Amniotic stem cell (primary cell): ENCODE measurements at places on chromosomes 6 and 20.
A peak's percentile ranks its signal among the peaks of the same experiment; 100 is the strongest.

- DNase-seq: no peak
These were observed 174.8 kb downstream of the DOK5 start for GRCh38 chr20:54650052-54650719.

- no peak for DNase-seq
These were observed 290.2 kb downstream of the BTBD3 start for GRCh38 chr20:12207875-12208274.

DNA sequence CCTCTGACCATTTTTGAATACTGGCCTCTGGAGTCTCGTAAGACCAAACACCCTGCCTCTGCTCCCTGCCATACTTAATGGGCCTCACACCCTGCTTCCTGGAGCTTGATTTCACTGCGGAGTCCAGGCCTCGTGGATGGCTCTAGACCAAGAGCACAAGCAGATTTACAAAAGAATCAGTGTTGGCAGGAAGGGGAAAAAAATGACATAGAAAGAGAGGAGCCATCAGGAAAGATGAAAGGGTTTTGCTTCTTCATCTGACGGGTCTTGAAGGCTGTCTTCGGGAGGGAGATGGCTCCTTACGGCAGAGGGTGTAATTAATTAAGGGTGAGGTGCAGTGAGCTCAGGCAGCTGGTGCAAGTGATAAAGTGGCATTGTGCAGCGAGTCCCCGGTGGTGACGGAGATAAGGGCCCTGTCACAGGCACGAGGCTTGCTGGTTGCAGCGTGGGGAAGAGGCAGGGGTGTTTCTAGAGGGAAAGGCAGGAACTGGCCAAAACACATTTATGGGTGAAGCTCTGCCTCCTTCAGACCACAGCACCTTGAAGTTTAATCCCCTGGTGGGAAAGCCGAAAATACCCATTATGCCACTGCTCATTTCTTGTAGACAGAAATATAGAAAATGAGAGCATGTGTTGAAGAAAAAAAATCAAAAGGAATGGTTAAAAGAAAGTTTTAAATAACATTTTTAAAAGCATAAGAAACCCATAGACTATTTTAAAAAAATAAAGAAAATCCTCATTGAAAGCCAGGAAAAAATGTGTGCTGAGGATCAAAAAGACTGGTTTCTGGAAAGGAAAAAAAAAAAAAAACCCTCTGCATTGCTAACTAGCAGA, 128.6 kb upstream of the LRFN2 start:
- DNase-seq: no peak

GRCh38 chr6:3607171-3607570, 144.3 kb downstream of the PXDC1 start:
- no peak for DNase-seq

- no peak for DNase-seq
These were observed 38.0 kb downstream of the SLC9A8 start for GRCh38 chr20:49850463-49851230.

GRCh38 chr6:169763881-169764280, 12.5 kb downstream of the ERMARD start:
- no peak for DNase-seq

DNA sequence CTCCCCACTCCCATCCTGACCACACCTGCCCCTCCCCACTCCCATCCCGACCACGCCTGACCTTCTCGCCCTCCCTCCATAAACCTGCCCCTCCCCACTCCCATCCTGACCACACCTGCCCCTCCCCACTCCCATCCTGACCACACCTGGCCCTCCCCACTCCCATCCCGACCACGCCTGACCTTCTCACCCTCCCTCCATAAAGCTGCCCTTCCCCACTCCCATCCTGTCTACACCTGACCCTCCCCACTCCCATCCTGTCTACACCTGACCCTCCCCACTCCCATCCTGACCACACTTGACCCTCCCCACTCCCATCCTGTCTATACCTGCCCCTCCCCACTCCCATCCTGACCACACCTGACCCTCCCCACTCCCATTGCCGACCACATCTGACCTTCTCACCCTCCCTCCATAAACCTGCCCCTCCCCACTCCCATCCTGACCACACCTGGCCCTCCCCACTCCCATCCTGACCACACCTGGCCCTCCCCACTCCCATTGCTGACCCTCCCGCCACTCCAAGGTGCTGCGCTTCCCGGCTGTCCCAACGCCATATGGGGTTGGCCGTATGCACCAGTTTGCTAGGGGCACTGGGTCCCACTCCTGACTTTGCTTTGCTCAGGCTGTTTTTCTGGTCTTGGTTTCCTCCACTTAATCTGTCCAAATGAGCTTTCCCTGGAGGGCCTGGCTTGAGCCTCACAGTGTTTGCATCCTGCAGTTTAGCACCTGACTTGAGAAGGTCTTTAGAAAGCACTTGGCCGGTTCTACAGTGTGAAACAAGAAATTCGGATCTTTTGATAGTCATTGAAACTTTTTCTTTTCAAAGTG, 2.9 kb downstream of the KIF25 start:
- no peak for DNase-seq

- DNase-seq: no peak
These were observed 599.4 kb upstream of the CITED2 start for GRCh38 chr6:139973669-139974344.

DNA sequence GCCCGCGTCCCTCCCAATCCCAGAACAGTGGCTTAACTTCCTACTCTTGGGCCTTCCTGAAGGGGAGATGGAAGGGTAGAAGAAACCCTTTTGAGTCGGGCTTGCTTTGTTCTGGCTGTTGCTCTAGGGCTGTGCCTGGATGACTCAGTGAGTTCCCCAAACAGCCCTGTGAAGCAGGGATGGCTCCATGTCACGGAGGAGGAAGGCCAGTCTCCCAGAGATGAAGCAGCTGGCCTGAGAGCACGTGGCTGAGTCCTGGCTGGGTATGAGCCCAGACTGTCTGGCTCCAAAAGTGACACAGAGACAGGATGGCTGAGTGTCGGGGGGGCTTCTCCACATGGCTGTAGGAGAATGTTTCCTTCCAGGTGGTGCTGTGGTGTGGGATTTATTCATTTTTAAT, 4.6 kb downstream of the SYTL3 start:
- DNase-seq: peak; percentile 41

DNA sequence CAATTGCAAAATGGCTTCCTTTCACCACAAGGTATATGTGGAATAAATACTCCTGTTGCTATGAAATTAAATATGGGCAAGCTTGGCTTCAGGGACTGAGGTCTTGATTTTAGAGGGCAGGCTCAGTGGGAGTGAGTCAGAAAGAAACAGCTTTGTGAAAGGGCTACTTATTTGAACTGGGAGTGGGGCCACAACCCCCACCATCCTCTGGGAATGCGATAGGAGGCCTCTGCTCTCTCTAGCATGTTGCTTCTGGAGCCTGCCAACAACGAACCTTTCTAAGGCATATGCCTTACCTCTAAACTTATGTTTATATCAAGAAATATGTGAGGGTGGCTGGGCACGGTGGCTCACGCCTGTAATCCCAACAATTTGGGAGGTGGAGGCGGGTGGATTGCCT, 149.7 kb downstream of the LRRC1 start:
- DNase-seq: no peak
